HFF-Myc (cell line): ENCODE measurements at places on chromosomes 7 and 10.

- DNase-seq: no peak
Observed at GRCh38 chr7:83608716-83609115, 40.2 kb downstream of the SEMA3E start.

DNA sequence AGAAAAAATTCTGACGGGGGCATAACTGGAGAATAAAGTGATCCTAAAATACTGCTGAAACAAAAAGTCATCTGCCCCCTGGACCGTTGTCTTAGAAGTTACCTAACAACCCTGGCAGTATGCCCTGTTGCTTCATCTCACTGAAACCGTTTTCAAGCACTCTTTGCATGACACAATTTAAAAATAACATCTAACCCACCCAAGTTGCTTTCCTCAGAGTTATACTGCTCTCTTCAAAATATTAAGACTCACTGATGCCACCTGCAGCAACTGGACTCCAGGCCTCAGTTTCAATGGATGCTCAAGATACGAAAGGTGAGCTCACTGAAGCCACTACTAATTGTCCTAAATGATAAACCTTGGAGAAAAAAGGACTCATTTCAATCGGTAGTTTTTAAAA, 57.4 kb downstream of the CDK6 start:
- DNase-seq: no peak

DNA sequence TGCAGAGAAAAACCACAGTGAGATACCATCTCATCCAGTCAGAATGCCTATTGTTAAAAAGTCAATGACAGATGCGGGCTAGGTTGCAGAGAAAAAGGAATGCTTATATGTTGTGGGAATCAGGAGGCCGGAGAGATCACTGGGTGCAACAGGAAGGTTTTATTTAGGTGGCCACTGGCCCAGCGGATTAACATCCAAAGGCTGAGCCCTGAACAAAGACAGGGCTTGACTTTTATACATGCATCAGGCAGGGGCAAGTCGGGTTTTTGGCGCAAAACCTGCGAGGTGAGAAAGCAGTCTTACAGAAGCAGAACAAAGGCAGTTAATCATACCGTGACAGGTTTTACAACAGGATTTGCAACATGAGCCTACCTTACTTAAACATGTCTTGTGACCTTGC, 620 bp downstream of the ZNF117 start:
- DNase-seq: no peak

- DNase-seq: no peak
Observed at GRCh38 chr7:141324870-141325269, 226.3 kb upstream of the AGK start.

DNA sequence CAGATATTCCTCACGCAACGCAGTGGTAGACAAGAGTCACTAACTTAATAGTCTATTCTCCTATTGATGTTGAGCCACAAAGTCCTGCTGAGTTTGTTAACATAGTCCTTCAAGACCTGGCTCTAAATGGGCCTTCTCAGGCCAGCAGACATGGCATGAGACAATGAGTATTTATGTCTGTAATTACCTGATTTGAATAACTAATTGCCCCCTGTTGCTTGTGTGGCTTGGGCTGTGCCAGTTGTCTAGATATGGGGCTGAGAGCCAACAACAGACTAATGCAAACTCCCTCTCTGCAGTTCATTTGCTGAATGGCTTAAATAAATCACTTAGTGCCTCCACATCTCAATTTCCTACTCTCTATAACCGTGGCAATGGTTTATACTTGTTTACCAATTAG, 65.5 kb upstream of the VWC2 start:
- no peak for DNase-seq

DNA sequence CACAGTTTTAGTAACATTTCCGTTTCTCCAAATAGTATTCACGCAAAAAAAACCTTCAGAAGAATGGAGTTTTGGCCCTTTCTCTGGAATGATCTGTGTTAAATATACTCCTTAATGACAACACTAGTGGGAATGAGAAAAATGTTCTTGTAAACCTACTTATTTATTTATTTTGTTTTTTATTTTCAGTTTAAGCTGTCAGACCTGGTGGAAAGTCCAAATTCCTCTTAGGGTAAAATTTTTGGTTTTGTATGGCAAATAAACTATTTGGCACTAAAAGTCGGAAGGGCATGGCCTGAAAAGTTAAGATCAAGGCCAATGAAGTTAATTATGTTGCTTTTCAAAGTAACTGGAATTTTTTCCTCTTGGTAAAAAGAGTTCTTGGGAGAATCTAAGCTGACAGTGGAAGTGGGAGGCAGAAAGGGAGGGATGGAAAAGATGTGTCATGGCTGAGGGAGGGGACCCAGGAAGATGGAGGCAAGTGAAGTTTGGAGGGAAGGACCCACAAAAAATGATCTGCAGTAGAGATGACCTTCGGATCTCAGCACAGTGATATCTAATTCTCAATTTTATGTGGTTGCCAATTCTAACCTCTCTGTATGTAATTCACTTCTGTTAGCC, 33.5 kb upstream of the VPS41 start:
- DNase-seq: no peak

GRCh38 chr7:83528925-83529423, 120.0 kb downstream of the SEMA3E start:
- no peak for DNase-seq

GRCh38 chr7:77813180-77813579, 14.6 kb downstream of the PHTF2 start:
- no peak for DNase-seq

- DNase-seq: no peak
Observed at GRCh38 chr7:159136442-159136841, 8.2 kb downstream of the VIPR2 start.
